ENCODE measurements at places on chromosomes 2 and 18.

DNA sequence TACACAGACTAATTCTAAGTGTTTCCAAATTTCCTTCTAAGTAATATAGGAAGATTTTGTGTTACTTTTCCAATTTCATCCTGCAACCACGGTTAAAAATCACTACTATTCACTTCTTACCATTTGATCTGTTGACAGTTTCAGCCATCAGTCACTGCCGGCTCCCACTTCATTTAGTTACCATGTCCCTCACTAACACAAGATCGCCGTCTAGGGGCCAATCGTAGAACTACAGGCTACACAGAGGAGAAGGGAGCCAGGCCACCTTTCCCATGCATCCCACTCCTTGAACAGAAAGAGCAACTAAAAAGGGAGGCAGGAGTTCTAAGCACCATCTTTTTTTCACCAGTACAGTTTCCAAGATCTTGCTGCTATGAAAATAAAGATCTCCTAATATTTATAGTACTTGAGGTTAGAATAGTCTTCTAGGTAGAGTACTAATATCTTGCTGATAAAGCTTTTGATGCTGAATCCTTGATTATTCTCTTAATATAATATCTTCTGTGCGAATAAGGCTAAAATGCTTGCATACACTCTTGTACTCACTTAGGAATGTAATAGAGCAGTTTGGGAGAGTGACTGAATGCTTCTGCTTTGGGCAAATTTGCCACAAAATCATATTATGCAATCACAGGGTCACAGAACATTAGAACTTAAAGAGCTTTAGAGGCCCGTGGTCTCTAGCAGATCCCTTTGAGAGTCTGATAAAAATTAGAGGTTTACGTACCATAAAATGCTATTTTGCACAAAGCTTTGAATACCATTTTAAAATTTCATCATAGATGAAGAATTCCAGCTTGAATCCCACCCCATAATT, 39.5 kb upstream of the CYP1B1 start:
- DNase-seq, result no peak

- DNase-seq, result no peak
Observed at GRCh38 chr2:190701586-190701985, 52.7 kb downstream of the NAB1 start.

GRCh38 chr2:10161961-10162441, 39.5 kb downstream of the RRM2 start:
- DNase-seq, result no peak

DNA sequence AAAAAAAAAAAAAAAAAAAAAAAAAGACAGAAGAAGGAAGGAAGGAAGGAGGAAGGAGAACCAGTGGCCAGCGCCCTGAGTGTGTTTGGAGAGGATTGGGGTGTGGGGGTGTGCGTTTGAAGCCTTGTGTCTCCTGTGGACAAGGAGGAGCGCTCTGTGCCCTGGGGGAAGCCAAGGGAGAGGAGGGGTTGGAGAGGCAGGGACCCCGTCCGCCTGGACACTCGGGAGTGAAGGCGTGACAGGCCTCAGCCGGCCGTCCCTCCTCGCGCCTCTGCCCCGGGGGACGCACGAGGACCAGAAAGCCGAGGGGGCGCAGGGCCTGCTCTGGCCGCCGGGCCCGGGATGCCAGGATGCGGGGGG, 44.9 kb downstream of the SERTAD2 start:
- no peak for DNase-seq

DNA sequence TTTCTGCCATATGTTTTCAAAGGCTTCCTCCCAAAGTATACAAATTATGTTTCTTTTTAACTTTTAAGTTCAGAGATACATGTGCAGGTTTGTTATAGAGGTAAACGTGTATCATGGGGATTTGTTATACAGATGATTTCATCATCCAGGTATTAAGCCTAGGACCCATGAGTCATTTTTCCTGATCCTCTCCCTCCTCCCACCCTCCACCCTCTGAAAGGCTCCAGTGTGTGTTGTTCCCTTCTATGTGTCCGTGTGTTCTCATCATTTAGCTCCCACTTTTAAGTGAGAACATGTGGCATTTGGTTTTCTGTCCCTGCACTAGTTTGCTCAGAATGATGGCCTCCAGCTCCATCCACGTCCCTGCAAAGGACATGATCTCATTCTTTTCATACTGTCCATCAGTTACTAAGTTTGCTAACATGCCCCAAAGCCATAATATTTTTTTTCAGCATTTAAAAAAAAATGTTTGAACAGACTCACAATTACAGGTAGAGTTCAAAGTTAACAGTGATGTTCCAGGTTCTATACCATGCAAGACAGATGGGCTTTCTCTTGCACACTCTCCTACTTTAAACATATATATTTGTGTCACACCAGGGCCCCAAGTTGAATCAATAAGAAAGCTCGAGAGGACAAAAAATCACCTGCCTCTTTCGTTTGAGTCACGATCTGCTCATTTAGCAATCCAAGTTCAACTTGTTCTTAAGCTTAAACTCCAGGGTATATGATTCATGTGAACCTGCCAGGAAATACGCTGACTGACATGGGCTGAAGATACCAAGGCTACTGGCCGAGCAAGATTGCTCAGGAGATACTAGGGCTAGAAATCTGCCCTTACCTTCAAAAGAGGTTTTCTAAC, 77.6 kb downstream of the AP1S3 start:
- DNase-seq, result no peak

GRCh38 chr18:832085-832681, 20.1 kb upstream of the YES1 start:
- no peak for DNase-seq

DNA sequence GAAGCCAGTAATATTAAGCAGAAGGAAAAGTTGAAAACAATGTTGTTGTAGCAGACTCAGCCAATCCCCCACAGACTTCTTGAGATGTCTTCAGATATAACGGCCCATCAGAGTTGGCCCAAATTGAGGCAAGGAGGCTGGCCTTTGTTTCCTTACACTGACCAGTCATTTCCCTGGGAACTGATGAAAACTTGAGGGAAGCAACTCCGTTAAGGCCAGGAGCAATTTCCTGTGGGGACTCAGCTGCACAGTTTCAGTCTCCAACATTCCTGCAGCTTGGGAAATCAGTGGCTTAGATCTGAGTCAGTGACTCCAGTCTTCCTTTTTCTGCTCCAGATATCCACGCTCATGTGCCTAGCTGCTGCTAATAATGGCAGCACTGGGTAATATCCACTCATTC, 75.7 kb downstream of the FTCDNL1 start:
- no peak for DNase-seq

DNA sequence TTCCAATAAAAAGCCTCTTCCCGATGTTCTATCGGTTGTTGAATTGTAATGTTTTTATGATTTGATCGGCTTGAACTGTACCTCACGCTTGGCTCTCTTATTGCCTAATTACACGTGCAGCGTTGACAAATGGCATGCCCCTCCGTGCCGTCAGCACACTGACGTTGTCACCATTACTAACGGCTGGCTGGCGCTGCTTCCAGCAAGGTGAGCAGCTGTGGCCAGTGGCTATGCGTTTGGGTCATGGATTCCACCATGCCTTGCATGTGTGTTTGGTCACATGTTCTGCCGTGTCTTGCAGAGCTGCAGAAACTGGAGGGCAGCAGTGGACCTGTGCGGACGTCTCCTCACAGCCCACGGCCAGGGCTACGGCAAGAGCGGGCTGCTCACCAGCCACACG, 42.1 kb downstream of the TRAPPC12 start:
- no peak for DNase-seq

DNA sequence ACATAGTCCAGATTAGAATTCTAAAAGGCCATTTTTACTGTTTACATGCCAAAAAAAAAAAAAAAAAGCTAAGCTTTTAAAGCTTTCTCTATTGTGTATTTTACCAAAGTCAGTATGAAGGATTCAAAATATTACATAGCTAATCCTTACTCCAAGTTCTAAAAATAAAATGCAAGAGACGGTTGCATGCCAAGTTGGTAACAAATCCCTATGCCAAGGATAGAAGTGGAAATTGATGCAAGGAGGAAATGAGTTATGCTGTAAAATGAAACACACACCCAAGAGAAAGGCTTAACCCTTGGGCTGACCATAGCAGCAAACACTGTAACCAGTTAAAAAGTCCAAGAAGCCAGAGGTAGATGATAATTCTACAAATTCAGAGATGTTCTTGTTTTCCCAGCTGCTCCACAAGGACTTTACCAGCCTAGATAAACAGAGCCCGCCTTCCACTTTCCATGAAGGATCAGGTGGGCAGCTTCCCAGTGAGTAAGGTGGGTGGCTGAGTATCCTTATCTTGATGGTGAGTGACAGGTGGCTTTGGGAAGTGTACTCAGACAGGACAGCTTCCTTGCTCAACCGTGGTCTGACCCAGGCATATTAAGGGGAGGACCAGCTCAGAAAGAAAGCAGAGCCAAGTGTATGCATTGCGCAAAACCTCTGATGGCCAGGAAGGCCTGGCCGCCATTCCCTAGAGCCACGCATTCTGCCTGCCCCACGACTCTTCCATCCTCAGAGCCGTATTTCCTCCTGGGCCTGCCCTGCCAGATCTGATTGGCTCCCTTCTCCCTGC, 34.4 kb downstream of the ATP8B1 start:
- DNase-seq, result no peak

GRCh38 chr18:46574000-46574742, 82.8 kb downstream of the LOXHD1 start:
- DNase-seq, result no peak

DNA sequence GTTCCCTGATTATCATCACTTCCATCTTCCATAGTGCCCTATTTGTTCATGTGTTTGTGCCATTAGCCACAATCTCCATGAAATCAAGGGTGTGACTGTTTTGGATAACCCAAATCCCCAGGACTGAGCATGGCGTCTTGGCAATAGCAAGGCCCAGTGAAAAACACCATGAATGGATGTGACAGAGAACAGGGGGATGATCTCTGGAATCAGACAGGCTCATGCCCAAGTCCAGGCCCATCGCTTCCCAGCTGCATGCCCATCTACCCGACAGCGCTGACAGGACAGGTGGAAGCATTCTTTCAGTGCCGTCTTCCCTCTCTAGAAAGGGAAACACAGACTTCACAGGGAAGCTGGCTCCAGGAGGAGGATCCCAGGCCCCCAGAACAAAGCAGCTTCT, 50.0 kb downstream of the HDLBP start:
- DNase-seq, result no peak

DNA sequence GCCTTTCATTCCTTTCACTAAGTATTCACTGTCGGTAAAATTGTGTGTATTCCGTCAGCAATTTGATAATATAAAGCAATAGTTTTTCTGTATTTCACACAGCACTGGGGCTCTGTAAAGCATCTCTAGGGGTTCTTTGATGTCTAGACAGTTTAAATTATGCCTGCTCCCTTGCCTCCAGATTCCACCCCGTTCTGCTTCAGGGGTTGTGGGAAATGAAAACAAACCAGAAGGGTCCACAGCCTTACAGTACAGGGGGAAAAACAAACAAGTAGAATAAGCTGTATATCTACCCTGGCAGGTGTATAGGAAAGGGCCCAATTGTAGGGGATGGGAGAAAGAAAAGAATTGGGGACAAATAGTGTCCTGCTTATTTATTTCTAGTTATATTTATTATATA, 63.1 kb downstream of the ASXL3 start:
- DNase-seq, result no peak

DNA sequence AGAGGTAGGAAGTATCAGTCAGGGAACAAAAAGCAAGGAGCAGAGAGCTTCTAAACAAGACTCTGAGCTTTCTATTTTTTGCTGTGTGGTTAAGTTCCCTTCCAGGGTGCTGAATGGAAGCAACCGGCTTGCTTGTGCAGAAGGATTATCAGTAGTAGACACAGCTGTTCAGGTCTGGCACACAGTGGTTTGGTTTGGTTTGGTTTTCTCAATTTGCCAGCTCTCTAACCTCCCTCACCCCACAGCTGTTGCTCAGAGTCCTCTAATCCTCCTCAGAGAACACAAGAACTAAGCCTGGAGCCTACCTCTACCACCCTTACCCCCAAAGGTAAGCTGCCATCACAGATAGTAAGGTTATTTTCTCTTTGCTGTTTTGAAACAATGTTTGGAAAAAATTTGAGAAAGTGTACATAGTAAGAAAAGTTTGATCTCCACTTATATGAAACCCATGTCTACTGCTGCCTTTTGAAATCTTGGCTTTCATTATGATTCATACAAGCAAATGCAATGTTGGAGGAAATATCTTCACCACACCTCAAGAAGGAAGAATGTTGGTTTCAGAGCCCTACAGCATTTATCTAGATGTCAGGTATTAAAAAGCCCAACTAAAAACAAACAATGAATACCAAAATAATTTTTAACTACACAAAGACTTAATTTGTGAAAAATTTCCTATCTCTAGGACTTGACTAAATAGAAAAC, 255.3 kb downstream of the NR4A2 start:
- no peak for DNase-seq

GRCh38 chr18:58558471-58558870, 70.4 kb downstream of the ALPK2 start:
- no peak for DNase-seq
